Left ventricle myocardium superior (tissue), 1 donor: ENCODE measurements at places on chromosomes 3 and 15.
A peak's percentile ranks its signal among the peaks of the same experiment; 100 is the strongest.

GRCh38 chr3:4771243-4771642 lies 208.0 kb upstream of the BHLHE40 start:
- DNase-seq, result no peak

DNA sequence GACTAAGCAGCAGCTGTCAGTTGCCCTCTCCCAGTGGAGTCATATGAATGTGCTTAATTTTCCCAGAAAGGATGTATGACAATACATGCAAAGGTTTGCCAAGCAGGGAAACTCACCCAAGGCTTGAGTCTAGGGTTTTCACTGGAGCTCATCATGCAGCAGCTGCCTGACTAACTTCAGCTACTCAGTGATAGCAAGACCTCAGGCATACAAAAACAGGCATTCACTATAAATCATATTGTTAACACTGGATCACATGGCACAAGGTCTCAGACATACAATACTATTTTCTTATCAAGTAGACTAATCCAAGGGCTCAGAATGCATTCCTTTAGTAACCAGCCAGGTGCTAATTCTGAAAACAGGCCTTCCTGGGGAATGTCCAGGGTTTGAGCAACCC lies 85.0 kb upstream of the STAC start:
- DNase-seq, result no peak

- peak; percentile 90 for DNase-seq
These were observed at the start of gene ITGB5 for GRCh38 chr3:124887177-124887931. Gene ITGB5, minus strand, starts transcription at chr3:124887365. Its CDS starts 365 bp downstream, at chr3:124887000.

DNA sequence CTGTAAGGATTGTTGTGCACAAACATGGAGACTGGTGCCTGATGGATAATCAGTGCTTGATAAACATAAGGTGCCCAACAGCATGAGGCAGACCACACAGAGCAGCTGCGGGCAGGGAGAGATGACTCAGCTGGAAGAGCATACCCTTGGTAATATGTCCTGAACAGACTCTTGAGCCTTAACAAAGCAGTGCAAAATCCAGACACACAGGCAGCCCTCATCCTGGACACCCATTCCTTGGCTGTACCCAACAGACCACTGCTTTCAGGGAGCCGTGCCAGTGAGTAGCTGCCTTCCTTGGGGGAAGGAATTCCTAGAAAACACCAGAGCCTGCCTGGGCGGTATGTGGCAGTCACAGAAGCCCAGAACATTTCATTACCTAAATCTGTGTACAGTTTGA lies 156.2 kb downstream of the CLSTN2 start:
- peak; percentile 27 for DNase-seq

DNA sequence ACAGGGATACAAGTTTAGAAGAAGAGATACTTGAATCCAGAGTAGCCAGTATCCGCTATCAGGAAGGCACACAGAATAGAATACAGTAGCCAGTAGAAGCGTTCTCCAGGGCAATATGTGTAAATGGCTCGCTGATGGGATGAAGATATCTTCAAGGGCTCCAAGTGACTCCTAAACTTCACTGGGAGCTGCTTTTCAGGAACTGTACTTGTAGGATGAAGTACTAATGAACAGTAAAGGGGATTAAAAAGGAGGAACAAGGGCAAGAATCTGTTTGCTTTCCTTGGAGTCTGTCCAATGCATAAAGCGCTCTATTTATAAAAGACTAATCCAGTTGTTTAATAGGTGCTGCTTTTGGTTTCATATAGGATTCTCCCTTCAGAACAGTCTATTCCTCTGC lies 78.4 kb downstream of the THRB start:
- DNase-seq, result no peak

- no peak for DNase-seq
These were observed 12.6 kb upstream of the ADPGK start for GRCh38 chr15:72796210-72796514.

DNA sequence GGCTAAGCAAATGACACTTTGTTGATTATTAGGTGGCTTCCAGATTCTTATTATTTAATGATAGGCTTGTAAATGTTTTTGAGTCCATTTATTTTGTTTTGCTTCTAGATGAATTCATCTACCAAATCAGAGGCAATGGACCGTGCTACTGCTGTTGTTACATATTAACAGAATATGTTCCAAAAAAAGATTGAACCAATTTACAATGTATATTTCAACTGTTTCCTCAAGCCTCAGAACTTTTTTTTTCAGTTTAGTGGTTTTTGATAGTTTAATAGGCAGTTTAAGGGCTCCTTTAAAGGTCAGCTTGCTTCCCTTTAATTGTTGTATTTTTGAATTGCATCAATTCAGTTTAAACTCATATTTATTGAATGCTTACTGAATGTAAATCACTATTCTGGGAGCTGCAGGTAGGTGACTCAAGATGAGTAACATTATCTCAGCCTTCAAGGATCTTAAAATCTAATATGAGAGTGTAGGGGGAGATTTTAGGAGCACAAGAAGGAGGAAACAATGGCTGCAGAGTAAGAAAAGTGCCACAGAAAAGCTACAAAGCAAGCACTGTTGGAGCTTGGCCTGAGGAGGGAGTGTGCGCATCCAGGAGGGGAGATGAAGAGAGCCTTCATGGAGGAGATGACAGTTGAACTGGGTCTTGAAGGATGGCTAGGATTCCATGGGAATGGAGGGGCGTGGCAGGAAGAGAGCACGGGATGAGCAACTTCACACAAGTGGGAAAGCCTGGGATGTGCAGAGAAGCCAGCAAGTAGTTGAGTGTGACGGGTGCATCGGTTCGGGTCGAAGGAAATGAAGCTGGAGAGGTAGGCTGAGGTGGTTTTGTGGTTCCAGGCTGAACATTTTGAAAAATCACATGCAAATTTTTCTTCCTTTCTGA lies 14.7 kb downstream of the MAP2K1 start:
- no peak for DNase-seq

GRCh38 chr15:57320631-57321220 lies 55.6 kb upstream of the CGNL1 start:
- peak; percentile 51 for DNase-seq

DNA sequence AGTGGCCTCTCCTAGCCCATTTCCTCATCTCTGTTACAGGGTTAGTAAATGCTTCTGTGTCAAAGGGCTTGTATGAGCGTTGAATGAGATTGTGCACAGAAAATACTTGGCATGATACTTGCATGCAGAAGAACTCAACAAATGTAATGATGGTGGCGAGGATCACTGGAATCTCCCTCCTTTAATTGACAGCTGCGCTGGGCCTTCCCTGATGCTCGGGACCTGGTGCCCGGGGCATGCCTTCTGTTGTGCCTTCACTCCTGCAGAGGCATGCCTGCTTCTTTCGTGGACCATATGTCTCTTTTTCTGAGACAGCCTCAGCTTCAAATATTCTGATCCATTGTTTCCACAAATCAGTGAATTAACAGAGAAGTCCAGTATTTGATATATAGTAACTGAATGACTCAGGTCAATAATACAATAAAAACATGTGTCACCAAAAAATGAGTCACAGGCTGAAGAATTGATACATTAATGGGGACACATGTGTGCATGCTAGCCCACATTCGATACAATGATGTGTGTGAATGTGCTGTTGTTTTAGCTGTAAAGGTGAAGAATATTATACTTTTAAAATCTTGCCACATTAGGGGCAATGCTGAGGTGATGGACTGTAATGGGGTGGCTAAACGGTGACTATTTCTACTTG lies 243.3 kb upstream of the TBL1XR1 start:
- no peak for DNase-seq

- DNase-seq, result peak; percentile 77
These were observed 560.0 kb upstream of the CFAP20DC start for GRCh38 chr3:59609657-59610348.

GRCh38 chr15:70587896-70588567 lies 175.3 kb downstream of the UACA start:
- DNase-seq, result no peak

DNA sequence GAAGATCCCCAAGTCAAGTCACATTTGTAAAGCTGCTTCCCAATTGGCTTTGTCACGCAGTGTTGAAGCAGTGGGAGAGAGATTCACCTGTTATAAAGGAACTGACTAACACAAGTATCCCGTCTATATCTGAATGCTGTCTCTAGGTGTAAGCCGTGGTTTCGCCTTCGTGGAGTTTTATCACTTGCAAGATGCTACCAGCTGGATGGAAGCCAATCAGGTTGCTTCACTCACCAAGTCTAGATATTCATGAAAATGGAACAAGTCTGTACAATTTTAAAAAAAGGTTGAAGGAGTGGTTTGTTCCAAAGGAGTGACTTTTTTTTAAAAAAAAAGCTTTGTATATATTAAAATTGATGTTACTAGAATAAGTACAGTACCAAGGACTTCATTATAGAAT lies 11.7 kb downstream of the RBM5 start:
- no peak for DNase-seq

GRCh38 chr15:72358650-72359171 lies 17.1 kb downstream of the HEXA start:
- DNase-seq, result peak; percentile 67

- no peak for DNase-seq
These were observed 327.9 kb downstream of the PTPRG start for GRCh38 chr3:61889259-61889658.

GRCh38 chr3:152121270-152121636 lies 147.5 kb upstream of the MBNL1 start:
- DNase-seq, result no peak

DNA sequence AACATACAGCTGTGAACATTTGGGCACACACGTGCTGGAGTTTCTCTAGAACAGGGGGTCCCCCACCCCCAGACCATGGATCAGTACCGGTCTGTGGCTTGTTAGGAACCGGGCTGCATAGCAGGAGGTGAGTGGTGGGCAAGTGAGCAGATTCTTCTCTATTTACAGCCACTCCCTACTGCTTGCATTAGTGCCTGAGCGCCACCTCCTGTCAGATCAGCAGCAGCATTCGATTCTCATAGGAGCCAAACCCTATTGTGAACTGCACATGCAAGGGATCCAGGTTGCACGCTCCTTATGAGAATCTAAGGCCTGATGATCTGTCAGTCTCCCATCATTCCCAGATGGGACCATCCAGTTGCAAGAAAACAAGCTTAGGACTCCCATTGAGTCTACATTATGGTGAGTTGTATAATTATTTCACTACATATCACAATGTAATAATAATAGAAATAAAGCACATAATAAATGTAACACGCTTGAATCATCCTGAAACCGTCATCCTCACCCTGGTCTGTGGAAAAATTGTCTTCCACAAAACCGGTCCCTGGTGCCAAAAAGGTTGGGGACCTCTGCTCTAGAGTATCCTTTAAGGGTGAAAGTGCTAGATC lies 25.8 kb downstream of the CHRM5 start:
- DNase-seq, result no peak

- no peak for DNase-seq
These were observed 14.2 kb downstream of the CCNL1 start for GRCh38 chr3:157145606-157146322.

GRCh38 chr3:133895208-133896001 lies at the start of gene RAB6B:
Gene RAB6B, minus strand, starts transcription at chr3:133895882. Its CDS starts 416 bp downstream, at chr3:133895466.
- peak; percentile 75 for DNase-seq

GRCh38 chr3:72421126-72421525 lies 427.1 kb downstream of the SHQ1 start:
- DNase-seq, result no peak

DNA sequence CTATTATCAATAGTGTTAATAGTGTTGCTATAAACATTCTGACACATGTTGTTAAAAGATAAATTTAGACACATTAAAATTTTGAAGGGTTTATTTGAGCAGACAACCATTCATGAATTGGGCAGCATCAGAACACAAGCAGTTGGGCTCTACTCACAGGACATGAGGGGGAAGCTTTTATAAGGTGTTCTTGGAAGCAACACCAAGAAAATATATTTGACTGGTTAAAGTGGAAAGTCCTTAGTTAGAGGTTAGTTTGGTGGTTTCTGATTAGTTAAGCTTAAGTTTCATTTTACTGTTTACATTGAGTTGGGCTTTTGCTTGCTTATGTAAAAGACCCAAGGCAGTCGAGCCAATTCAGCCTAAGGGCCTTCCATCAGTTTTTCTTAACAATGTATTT lies 220.7 kb downstream of the CD47 start:
- DNase-seq, result no peak

GRCh38 chr15:56812961-56813360 lies 79.7 kb upstream of the ZNF280D start:
- no peak for DNase-seq
